SK-N-MC (cell line): ENCODE measurements at places on chromosomes 4 and X.

- no peak for DNase-seq
Measured at GRCh38 chrX:9765737-9766097, at the start of gene GPR143. GPR143 (minus strand) TSS chrX:9765847; CDS start chrX:9765817, 30 bp downstream.

GRCh38 chr4:114535725-114536124 lies 62.9 kb upstream of the UGT8 start:
- no peak for DNase-seq

- DNase-seq: no peak
Measured at GRCh38 chr4:75723163-75724065, 963 bp upstream of the USO1 start.

- DNase-seq: no peak
Measured at GRCh38 chr4:94690851-94691254, 66.9 kb upstream of the BMPR1B start.

DNA sequence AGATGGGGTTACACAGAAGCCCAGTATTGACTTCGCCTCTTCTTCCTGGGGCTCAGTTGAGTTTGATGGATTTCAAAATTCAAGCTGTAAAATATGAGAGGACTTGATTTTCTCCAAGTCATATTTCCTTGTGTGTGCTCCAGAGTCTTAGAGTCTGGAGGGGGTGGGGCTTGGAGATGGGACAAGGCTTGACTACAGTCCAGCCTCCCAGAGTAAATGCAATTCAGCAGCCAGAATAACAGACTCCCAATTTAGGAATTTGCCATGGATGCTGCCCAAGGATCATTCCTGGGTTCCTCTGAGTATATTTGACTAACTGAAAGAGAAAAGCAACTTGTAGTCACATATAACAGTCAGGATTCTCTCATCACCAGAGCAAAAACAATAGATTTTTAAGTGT lies 53.7 kb upstream of the RBPJ start:
- no peak for DNase-seq

DNA sequence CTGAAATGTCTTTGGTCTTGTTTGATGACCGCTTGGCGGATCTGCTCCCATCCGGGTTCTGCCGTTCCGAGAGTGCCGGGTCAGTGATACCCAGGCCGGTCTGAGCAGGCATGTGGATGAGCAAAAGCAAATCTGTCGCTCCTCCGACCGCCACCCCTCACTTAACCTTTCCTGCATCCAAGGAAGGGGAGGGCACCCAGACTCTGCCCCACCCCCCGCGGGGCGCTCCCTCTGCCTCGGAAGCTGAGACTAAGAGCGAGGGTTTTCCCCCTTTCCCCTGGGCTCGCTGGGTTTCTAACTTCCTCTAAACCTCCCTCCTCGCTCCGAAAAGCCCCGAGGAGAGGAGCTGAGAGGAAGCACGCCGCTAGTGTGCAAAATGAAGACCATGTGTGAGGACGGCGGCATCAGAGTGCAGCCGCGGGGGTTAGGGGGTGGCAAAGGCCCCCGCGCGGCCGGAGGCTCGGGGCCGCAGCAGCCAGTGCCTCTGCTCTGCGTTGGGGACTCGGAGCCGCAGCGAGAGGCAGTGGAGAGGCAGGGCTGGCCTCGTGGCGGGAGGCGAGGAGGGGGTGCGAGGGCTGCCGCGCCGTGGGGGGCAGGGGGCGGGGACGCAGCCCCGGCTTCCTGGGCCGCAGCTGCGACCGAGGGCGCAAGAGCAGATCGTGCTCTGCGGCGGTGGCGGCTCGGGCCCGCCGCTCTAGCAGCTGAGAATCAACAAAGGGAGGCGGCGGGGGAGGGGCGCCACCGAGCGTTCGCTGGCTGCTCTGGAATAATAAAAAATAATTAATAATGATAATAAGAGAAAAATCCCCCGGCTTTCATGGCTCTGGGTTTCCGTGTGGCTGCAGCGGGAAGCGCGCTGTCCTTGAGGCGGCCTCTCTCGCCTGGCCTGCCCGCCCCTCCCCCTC lies 55.8 kb upstream of the BCOR start:
- no peak for DNase-seq

DNA sequence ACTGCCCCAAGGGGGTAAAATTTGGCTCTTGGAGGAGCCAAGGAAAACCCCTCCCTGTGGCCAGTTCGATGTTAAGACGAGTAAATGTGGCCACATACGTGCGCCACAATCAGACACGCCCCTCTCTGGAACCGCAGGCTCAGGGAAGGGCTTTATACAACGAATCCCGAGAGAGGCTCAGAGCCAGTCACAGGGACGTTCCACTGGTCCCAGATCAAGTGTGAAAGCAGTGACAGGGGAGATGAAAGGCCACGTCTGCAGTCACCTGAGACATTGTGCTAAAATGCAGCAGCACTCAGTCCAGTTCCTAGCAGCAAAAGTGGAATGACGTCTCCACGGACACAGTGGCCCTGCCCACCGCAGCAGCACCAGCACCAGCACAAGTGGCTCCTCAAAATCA lies 68.0 kb downstream of the ACOX3 start:
- no peak for DNase-seq

DNA sequence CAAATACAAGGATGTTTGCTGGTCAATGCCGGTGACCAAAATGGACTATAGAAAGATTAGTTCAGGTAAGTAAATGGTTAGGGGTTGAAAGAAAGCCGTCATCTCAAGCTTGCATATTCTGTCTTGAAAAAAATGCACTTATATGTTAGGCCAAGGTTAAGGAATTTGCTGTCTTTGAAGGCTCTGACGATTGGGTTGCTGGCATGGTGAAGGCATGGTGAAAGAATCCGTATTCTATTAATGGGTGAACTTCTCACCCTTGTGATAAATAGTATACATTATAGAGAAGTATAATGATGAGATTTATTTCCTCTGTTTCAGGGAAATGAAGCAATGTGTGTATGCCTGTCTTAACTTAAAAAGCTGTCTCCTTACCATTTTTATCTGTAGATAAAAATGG lies 132.6 kb downstream of the ADGRL3 start:
- no peak for DNase-seq

DNA sequence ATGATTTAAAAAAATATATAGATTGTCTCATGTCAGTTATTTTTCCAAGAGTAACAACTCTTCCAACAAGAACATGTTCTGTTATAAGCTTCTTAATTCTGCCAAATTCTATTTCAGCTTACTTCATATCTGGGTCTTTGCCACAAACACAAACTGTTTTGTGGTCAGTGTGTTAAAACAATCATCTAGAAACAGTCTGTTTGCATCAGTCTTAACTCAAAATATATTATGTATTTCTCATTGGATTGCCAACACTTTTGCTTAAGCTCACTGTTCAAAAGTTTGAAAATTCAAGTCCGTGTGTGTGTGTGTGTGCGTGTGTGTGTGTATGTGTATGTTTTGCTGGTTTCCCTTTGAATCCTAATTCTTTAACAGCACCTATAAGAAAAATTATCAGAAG lies 752.3 kb upstream of the NDST4 start:
- peak; percentile 56 for DNase-seq

DNA sequence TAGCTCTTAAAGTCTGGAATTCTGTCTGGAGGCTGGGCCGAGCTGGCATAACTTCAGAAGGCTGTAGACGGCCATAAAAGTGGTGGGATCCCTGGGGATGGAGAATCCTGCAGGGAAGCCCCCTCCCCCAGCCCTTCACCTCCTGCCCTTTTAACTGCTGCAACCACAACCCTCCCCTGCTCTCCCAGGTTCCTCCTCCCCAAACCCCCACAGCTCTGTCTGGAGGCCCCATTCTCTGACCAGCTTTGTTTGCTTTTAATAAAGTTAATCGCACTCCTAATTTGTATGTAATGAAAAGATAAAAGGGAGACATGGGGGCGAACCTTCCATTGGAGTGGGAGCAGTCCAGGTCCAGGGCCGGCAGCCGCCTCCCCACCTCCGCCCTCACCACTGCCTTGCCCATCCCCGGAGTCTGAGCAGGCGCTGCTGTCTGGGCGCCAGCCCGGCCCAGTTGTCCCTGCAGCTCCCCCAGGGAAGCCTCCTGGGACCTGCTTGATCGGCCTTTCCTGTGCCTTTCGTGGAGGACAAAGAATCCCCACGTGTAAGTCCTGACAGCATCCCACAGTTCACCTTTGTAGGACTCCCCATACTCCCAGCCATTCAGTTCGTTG lies 84.3 kb downstream of the PJA1 start:
- DNase-seq: no peak

DNA sequence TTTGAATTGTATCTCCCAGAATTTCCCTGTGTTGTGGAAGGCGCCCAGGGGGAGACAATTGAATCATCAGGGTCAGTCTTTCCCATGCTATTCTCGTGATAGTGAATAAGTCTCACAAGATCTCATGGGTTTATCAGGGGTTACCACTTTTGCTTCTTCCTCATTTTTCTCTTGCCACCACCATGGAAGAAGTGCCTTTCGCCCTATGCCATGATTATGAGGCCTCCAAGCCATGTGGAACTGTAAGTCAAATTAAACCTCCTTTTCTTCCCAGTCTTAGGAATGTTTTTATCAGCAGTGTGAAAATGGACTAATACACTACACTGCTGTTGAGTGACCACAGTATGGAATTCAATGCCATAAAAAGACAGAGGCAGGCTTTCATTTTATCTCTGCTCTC lies 12.2 kb downstream of the CENPC start:
- DNase-seq: no peak

DNA sequence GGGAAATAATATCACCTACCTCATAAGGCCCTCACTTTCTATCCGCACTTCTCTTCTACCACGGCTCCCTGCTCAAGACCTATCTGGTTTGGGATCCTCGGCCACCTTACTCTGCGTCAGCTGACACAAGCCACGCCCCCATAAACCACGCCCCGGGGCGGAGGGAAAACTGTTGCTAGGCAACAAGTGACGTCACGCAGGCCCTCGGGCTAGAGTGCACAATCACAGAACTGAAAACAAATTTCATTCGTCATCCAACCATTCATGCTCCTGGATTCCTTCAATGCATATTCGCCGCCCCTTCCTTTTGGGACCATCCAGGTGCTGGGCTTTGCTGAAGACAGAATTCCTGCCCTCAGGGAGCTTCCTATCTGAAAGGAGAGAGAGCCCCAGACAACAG lies 66.3 kb downstream of the SMC1A start:
- DNase-seq: no peak

- no peak for DNase-seq
Measured at GRCh38 chr4:6516762-6517161, 44.3 kb upstream of the PPP2R2C start.

DNA sequence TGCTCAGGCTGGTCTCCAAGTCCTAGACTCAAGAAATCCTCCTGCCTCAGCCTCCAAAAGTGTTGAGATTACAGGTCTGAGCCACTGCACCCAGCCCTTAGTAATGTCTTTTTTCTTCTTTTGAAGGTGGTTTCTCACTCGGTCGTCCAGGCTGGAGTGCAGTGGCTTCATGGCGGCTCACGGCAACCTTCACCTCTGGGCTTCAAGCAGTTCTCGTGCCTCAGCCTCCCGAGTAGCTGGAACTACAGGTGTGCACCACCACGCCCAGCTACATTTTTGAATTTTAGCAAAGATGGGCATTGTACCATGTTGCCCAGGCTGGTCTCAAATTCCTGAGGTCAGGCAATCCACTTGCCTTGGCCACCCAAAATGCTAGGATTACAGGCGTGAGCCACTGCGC lies 32.3 kb upstream of the ASMTL start:
- DNase-seq: no peak

DNA sequence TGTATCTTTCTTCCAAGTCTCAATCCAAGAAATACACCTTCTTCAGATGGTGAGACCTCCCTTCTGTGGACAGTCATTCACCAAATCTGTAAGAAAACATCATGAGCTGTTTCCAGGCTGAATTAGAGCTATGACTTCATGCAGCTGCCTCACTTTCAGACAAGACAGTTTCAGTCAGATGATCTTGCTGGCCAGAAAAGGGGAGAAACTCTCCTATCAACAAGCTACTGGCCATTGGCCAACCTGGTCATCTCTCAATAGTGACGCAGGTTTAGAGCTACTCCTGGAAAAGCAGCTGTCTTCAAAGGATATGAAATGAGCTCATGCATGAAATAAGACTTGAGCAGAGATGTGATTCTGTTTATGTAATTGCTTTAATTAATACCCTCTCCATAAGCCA lies 69.6 kb upstream of the NDP start:
- no peak for DNase-seq

- no peak for DNase-seq
Measured at GRCh38 chrX:139936259-139936658, 3.4 kb upstream of the ATP11C start.

DNA sequence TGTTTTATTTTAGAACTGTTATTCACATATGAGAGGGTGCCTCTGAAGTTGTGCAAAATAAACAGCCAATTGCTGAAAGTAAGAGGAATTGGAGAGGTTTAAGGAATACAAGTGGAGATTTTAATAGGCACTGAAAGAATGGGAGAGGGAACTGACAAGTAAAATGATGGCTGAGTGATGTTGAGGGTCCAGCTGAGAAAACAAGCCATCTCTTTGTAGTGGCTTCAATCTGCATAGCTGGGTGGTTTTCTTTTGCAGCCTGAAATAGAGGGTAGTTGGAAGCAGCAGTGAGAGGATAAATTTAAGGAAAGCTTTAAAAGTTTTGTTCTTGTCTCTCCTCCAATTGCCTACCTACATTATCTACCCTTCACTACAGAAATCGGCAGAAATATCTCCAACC lies 106.7 kb upstream of the DGKK start:
- no peak for DNase-seq

- DNase-seq: no peak
Measured at GRCh38 chrX:21700967-21701366, 42.8 kb upstream of the KLHL34 start.

DNA sequence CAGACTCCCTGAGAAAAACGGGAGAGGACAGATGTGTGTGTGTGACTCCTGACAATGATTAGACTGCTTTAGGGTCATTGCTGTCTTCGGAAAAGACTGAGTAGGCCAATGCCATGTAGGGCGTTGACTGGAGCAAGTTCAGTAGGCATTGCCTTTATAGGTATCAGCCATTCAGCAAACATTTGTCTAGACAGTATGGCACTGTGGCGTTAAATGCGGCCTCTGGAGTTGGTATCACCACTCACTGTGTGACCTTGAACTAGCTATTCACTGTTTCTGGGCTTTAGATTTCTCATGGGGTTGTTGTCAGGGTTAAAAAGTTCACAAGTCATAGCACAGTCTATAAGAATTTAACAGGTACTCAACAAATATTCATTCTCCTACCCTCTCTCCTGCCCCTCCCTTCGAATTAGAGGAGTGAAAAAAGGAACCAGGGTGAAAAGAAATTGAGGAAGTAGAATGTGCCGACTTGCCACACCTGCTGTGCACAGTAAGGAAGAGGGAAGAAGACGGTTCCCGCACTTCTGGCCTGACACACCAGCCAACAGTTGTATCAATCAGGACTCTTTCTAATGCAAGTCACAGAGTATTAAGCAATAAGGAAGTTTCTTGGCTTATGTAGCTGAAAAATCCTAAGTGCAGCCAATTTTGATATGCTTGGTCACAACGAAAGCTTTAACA lies 83.2 kb upstream of the PLAC8 start:
- no peak for DNase-seq

DNA sequence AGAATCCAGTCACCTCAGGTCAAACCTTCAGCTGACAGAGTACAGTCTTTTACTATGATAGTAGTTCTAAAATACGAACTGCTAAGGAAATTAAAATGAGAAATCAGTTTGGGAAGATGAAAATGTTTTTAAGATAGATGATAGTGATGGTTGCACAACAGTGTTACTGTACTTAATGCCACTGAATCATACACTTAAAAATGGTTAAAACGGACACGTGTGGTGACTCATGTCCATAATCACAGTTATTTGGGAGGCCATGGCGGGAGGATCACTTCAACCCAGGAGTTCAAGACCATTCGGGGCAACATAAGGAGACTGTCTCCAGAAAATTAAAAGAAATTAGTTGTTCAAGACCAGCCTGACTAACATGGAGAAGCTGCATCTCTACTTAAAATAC lies 41.4 kb downstream of the ABHD18 start:
- DNase-seq: no peak

- no peak for DNase-seq
Measured at GRCh38 chr4:93359586-93359985, 469.0 kb upstream of the ATOH1 start.
